Suppressor macrophage (primary cell): ENCODE measurements at places on chromosomes 16 and 17.

GRCh38 chr16:6016530-6017184 is 919.1 kb upstream of the EEF2KMT start:
- DNase-seq: peak; percentile 37

DNA sequence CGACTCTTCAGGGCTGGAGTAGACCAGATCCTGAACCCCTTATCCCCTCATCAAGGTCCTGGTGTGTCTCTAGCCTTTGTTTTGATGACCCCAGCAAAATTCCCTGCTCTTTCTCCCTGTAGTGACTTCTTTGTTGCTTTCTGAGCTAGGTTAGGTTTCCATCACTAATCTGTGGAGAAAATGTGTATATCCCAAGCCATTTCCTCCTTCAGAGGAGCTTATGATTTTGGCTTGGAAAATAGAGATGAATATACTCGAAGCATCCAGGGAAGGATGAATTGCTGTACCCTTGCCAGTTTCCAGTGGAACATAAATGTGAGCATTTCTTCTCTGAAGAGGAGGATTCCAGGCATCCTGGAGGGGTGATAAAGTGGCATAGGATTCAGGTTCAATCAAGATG is 55.8 kb downstream of the KSR1 start:
- DNase-seq: no peak

DNA sequence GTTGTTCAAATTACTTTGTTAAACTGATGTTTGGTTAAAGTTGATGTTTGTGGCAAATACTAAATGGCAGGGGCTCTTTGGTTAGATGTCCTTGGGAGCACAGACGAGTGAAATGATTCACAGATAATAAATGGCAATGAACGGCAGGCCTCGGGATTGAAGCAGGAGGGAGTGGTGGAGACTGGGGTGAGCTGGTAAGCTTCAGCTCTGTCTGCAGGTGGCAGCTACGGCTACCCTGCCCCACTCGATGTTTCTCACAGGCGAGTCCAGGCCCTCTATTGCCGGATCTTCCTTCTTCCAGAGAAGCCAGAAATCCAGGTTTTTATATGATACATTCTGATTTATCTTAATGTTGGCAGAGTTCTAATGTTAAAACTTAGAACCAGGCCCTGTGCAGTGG is 144.8 kb upstream of the CACNG5 start:
- no peak for DNase-seq

DNA sequence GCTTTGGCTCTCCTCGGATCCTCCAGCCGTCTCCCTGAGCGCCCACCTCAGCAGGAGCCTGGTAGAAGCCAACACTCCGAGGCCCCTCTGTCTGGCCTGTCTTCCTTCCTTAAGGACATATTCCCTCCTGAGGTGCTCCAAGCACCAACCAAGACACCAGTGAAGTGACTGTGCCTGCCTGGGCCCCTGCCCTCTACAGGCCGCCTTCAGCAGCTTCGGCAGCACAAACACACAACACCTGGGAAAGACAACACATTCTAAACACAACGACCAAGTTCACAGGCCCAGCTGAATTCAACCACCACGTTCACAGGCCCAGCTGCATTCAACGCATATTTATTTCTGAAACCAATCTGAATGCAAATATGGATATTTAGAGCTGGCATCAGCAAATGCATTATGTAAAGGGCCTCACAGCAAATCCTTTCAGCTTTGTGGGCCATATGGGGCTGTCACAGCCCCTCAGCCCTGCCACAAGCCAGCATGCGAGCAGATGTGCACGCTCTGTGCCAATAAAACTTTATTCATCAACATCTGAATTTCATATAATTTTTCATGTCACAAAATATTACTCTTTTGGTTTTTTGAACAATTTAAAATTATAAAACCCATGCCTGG is 12.2 kb downstream of the GALNS start:
- DNase-seq: no peak

GRCh38 chr17:49848019-49848473 is at the start of gene TAC4:
TAC4 (minus strand) TSS chr17:49848069; CDS start chr17:49848017, 52 bp downstream.
- no peak for DNase-seq

DNA sequence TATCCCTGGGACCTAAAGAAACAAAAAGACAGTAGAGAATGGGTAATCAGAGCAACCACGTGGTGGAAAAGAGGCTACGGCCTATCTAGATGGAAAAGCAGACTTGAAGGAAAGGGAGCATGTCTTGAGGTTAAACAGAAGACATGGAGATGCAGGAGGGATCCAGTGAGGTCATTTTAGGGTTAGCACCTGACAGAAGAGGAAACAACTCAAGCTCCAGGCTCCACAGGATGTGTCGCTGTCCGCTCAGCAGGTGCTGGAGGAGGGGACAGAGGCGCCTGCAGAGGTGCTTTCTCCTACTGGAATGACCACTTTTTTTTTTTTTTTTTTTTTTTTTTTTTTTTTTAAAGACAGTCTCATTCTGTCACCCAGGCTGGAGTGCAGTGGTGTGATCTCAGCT is 47.5 kb upstream of the CLEC3A start:
- DNase-seq: peak; percentile 6

GRCh38 chr16:87169509-87169995 is 147.6 kb downstream of the C16orf95 start:
- no peak for DNase-seq

- DNase-seq: no peak
Observed at GRCh38 chr17:49910858-49911204, 58.2 kb upstream of the DLX4 start.

DNA sequence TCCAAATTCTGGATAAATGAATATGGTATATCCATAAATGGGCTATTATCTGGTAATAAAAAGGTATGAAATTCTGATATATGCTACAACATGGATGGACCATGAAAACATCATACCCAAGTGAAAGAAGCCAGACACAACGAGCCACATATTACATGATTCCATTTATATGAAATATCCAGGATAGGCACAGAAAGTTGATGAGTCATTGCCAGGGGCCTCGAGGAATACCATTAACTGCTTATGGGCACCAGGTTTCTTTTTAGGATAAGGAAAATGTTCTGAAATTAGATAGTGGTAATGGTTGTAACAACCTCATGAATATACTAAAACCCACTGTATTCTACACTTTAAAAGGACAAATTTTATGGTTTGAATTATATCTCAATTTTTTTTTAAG is 123.2 kb downstream of the PITPNC1 start:
- no peak for DNase-seq

DNA sequence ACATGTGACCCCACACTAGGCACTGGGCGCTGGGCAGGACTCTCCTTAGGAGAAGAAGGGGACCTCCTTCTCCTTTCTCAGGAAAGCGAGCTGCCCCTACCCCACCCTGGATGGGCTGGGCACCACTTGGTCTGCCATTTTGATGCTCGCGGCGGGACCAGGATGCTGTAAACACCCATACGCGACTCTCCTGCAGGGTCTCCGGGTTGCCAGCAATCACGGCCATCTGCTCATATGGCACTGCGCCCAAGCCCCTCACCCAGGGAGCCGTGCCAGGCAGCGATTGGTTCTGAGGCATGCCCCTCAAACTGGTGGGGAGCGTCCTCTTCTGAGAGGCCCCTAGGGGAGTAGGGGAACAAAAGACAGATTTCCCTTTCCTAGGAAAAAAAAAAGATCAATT is 99.0 kb downstream of the C16orf78 start:
- DNase-seq: no peak

- no peak for DNase-seq
Observed at GRCh38 chr17:9729735-9730420, 61.5 kb downstream of the DHRS7C start.

DNA sequence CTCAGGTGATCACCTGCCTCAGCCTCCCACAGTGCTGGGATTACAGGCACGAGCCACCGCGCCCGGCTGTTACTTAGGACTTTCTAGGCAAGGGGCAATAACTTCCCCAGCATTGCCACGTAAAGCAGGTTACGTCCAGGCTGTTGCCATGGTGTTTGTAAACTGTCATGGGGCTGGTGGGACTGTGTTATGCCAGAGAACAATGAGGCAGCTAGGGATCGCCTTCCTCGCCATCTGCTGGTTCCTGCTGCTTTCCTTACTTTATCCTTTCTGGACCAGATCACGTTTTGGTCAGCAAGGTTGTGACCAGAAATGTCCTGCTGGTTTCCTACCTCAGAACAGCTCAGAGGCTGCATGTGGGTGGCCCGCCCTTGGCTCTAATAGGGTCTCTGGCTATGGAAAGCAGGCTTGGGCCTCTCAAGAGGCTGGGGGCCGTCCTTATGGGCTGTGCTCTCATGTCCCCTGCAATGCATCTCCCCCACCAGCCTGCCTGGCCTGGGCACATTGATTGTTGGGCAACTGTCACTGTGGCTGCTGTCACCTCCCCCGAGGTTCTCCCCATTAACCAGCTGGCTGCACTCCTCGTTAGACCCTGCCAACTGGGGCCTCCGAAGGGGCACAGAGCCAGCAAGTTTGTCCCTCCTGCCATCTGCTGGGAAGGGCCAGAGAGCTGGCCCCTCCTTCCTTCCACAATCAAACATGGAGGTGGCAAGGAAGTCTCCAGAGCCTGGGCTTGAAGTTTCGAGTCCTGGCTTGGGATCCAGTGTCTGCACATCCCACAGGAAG is 28.2 kb upstream of the ZC3H18 start:
- no peak for DNase-seq

- DNase-seq: no peak
Observed at GRCh38 chr16:79687249-79688130, 87.0 kb upstream of the MAF start.

- no peak for DNase-seq
Observed at GRCh38 chr17:40382251-40382650, 17.7 kb upstream of the GJD3 start.

DNA sequence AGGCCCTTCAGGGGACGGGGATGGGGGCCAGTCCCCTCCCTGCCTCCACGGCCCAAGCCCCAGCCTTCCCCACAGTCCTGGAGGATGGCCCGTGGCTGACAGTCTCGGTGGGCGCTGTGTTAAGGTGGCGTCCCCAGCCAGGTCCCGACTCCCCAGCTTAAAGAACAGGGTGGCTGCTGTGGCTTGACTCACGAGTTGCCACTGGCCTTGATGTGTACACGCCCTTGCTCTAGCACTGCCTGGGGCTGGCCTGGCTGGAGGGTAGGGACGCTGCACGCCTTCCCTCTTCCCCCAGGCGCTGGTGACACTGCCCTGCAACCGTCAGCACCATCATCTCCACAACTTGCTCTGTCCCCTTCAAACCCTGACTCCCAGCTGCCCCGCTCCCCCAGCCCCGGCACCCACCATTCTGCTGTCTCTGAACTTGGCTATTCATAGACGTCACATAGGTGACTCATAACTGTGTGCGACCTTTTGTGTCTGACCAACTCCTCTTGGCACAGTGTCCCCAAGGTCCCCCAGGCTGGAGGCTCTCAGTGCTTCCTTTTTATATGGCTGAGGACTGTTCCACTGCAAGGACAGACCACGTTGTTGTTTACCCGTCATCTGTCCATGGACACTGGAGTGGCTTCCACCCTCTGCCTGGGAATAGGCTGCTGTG is 6.3 kb downstream of the GNPTG start:
- DNase-seq: peak; percentile 54
